ENCODE measurements at places on chromosomes 4 and X.

DNA sequence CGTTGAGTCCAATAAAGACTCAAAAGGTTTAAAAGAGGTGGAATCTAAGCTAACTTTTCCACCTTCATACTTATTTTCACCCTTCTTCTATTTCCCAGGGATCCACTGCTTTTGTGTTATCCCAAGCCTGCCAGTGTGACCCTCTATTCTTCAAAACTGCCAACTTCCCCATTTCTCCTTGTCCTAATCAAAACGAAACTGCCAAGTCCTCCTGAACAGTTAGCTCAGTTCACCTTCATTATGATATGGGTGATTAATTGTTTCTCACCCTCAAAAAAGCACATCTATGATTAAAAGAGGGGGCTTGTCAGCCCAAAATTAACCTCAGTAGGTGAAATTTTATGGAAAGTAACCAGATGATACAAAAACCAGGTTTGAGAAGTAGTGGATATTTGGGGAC, 108.4 kb downstream of the GUCY2F start:
- DNase-seq = no peak

DNA sequence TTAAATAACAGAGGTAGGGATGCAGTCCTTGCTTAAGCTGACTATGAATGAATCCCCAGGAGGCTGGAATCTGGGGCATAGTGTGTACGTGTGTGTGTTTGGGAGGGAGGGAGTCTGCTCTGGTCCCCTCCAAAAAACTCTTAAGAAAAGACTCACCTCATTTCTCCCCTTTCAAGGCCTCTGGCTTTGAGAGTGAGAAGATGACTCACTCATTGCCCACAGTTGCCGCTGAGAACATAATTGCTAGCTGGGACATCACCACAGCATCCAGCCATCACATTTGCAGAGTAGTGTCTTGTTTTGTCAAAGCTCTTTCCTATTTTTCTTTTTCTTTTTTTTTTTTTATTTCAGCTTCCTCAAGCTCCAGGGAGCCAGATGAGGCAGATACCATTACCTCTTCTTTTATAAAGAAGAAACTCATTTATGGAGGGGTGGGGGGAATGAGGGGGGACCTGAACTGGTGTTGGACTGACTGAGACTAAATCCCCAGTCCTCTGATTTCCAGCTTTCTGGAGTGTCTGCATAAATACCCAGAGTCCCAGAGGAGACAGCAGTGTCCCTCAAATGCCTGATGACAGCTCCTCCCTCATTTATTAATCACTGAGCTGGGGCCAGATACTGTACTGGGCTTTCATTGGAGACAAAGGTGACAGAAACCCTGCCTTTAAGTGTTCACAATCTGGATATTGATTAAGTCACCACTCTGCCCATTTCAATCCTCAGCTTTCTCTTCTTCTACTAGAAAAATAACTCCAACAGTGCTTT, 61.9 kb upstream of the LAS1L start:
- DNase-seq = peak; percentile 6

GRCh38 chr4:16082426-16083240, 1.2 kb downstream of the PROM1 start:
- DNase-seq = peak; percentile 16

- no peak for DNase-seq
Measured at GRCh38 chr4:185734214-185734613, 77.8 kb downstream of the SORBS2 start.

GRCh38 chrX:75086731-75087195, 69.3 kb downstream of the ABCB7 start:
- no peak for DNase-seq

- no peak for DNase-seq
Measured at GRCh38 chr4:94127707-94128328, 79.8 kb upstream of the SMARCAD1 start.

DNA sequence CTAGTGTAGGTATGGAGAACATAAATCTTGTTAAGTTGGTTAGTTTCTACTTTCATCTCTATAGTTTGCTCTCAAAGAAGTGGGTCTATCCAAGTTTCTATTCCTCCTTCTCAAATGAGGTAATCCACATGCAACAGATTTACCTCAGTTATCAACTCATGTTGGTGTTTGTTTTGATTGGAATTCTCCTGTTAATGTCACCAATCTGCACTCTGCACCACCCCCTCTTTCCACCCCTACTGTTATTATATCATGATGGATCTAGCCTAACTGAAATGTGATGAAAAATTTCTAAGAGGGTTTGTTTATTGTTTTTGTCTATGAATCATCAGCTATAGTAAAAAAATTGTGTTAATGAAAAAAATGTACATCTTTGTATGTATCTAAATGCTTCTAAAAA, 66.1 kb downstream of the AGTR2 start:
- no peak for DNase-seq

GRCh38 chr4:52105276-52105675, 54.2 kb downstream of the SPATA18 start:
- DNase-seq = no peak

GRCh38 chr4:37467223-37467622, 219.0 kb downstream of the RELL1 start:
- no peak for DNase-seq

Measured in stimulated activated CD4-positive, alpha-beta T cell treated with anti-CD3 and anti-CD28 coated beads, Interleukin-1b, Interleukin-23, amount 100 ng/mL, for 4 hours (primary cell).